ENCODE measurements at places on chromosomes 3 and 15. TPM values are rescaled to one million over a fixed set of nuclear protein-coding genes. Genes with fewer than 3 reads are reported as not detected.

Gene MITF
- 1.1 TPM for total RNA-seq

Gene UPK1B
- total RNA-seq = not detected

Gene PRICKLE2
- 13.7 TPM for total RNA-seq

Gene CFAP20DC
- 4.5 TPM for total RNA-seq

Gene SCAPER
- 6.9 TPM for total RNA-seq

Gene KLF15
- 8.5 TPM for total RNA-seq

Gene PAK6
- 0.16 TPM for total RNA-seq

Gene EPB42
- not detected for total RNA-seq

Gene NFKBIZ
- total RNA-seq = 39.2 TPM

Gene EXOSC7
- 55.6 TPM for total RNA-seq

Gene ALDH1L1
- 13.7 TPM for total RNA-seq

Gene C2CD4A
- 7.9 TPM for total RNA-seq

Gene SSUH2
- not detected for total RNA-seq

Gene DUOX2
- not detected for total RNA-seq

Gene MELTF
- 60.3 TPM for total RNA-seq

Gene KCNAB1
- total RNA-seq = not detected

Gene OXTR
- total RNA-seq = 2.5 TPM

Gene DUOX1
- total RNA-seq = not detected

Data from cardiac atrium fibroblast (primary cell).